ENCODE measurements at places on chromosomes 3 and 15.

- no peak for DNase-seq
Observed at GRCh38 chr15:78421238-78421965, 16.6 kb upstream of the IREB2 start.

GRCh38 chr3:180881065-180881801 is 31.2 kb upstream of the FXR1 start:
- DNase-seq, result no peak

- DNase-seq, result peak; percentile 6
Observed at GRCh38 chr15:31803388-31803884, 226.9 kb upstream of the CHRNA7 start.

GRCh38 chr15:40281057-40281800 is 1.6 kb downstream of the ANKRD63 start:
- DNase-seq, result no peak

DNA sequence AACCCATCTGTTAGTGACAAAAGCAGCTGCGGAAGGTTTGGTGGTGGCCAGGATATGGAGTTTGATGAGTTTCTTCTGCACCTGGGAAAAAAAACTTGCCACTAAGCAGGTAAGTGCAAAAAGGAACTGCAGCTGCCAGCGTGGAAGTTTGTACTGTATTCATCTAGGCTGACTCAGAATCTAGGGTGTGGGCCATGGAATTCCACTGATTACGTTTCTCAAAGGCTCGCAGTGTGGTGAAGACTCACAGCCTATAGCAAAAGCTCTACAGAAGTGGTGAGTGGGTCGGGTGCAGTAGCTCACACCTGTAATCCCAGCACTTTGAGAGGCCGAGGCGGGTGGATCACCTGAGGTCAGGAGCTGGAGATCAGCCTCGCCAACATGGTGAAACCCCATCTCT is 334.6 kb upstream of the GRM7 start:
- DNase-seq, result no peak

DNA sequence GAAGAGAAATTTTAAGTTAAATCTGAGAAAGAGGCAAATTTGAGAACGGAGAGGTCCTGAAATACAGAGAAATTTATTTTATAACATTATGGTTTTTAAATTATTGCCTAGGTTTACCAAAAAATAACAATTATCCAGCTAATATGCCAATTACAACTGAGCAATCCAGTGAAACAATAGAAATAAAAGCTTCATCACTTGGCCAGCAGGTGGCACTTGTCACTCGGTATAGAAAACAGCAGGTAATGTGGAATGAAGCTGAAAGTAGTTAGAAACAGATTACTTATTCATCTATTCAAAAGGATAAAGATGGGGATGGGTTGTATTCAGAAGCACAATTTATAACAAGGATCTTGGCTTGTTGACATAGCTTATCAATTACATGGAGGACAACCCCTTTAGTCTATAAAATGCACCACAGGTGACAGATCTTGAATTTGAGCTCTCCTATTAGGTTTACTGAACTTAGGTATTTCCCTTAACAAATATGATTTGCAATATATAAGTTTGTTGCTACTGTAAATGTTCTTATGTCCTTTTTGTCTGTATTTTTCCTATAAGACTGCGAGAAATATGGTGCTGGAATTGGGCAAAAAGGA is 70.1 kb upstream of the GUCA1C start:
- peak; percentile 41 for DNase-seq

- no peak for DNase-seq
Observed at GRCh38 chr3:42855219-42855546, 20.5 kb downstream of the CYP8B1 start.

DNA sequence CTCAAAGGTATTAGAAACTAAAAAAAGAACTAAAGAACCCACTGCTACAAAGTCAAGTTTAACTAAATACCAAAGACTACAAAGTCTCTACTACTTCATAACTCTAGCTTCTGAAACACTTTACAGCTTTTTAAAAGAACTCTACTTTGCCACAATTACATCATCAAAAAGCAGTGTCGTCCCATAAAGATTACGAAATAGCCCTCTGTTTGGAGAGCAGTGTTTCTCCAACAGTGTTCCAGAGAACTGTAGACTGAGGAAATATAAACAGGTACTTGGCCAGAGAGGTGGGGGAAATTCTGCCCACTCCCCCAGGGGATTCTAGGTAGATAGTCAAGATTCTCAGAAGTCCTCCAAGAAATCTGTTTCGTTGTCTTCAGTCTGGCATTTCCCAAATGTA is 225.6 kb downstream of the PDZRN3 start:
- no peak for DNase-seq

GRCh38 chr15:100696452-100696851 is 94.1 kb downstream of the ASB7 start:
- DNase-seq, result no peak

- no peak for DNase-seq
Observed at GRCh38 chr15:33874156-33874555, 94.1 kb upstream of the CHRM5 start.

GRCh38 chr3:128992926-128993460 is 883 bp downstream of the CFAP92 start:
- no peak for DNase-seq

- DNase-seq, result no peak
Observed at GRCh38 chr3:119826711-119827608, 45.1 kb downstream of the NR1I2 start.

DNA sequence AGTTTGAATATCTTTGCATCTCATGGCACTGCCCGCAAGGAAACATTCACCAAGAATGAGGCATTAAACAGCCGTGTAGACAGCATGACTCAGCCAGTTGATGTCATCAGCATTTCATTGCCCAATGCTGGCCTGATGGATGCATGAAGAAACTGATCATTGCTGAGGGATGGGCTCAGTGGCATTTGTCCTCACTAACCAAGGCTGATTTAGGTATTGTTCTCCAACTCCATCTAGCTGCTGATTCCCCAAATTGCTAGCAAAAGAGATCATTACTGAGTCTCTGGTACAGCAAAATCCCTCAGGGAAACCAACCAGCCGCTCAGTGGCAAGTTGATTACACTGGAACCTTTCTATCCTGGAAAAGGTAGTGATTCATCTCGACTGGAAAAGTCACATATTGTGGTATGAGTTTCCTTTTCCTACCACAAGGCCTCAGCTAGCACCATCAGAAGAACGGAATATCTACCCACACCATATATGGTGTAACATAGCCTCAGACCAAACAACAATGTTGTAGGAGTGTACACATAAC is 186.5 kb upstream of the GAP43 start:
- no peak for DNase-seq

DNA sequence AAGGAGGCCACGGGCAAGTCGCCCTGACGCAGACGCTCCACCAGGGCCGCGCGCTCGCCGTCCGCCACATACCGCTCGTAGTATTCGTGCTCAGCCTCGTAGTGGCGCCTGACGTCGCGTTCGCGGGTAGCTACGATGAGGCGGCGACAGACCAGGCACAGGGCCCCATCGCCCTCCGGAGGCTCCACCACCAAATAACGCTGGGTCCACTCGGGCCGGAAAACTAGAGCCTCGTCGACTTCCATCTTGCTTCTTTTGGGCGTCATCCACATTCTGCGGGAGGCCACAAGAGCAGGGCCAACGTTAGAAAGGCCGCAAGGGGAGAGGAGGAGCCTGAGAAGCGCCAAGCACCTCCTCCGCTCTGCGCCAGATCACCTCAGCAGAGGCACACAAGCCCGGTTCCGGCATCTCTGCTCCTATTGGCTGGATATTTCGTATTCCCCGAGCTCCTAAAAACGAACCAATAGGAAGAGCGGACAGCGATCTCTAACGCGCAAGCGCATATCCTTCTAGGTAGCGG is at the start of gene EPM2AIP1:
Gene EPM2AIP1 (minus strand): TSS at position 326 of the 520 bp plus-strand sequence. CDS start 54 bp downstream, at position 272.
- DNase-seq, result no peak

GRCh38 chr3:127158614-127159229 is 34.2 kb upstream of the PRR23E start:
- DNase-seq, result no peak

GRCh38 chr15:45630917-45631691 is 3.7 kb upstream of the SQOR start:
- no peak for DNase-seq

DNA sequence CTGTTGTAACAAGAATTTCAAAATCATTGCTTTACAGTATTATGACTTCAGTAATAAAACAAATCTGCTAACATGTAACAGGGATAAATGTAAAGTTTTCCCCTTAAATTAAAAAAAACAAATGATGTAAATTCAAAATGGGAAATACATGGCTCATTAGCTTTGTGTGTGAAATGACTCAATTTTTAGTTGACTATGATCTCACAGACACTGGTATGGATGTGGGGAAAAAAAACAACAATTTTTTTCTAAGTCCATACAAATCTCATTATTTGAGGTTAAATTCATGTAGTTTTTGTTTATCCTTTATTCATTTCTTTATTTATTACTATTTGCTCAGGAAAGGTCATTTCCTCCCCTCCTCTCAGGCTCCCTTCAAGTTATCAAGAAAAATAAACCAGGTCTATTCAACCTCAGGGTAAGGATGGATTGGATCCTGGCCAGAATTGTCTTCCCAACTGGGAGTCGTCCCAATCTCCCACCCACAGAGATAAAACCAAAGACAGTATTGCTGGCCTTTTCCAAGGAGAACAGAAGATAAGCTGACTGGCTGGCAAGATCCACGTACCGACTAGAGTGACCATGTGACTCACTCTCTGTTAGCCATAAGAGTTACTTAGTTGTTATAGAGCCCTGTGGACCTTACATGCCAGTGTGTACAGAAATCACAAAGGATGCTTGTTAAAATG is 373.3 kb downstream of the GAP43 start:
- no peak for DNase-seq

- DNase-seq, result no peak
Observed at GRCh38 chr3:119125742-119126504, 20.0 kb upstream of the TEX55 start.

GRCh38 chr3:183984127-183984740 is 33.5 kb downstream of the ABCC5 start:
- no peak for DNase-seq

GRCh38 chr3:31013843-31014242 is 119.4 kb upstream of the GADL1 start:
- DNase-seq, result no peak

DNA sequence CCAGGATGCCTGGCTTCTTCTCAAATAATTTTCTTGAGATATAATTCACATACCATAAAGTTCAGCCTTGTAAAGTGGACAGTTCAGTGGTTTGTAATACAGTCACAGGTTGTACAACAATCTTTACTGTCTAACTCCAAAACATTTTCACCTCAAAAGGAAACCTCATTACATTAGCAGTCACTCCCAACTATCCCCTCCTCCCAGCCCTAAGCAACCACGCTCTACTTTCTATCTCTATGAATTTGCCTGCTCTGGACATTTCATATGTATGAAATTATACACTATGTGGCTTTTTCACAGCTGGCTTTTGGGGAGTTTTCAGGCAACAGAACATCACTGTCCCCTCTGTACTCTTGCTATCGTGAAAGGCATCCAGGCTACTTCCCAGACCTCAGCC is 17.5 kb downstream of the TGM5 start:
- no peak for DNase-seq

GRCh38 chr15:86854176-86854575 is 774.5 kb downstream of the AGBL1 start:
- no peak for DNase-seq

GRCh38 chr15:65183865-65184159 is 1.3 kb downstream of the CLPX start:
- DNase-seq, result no peak

DNA sequence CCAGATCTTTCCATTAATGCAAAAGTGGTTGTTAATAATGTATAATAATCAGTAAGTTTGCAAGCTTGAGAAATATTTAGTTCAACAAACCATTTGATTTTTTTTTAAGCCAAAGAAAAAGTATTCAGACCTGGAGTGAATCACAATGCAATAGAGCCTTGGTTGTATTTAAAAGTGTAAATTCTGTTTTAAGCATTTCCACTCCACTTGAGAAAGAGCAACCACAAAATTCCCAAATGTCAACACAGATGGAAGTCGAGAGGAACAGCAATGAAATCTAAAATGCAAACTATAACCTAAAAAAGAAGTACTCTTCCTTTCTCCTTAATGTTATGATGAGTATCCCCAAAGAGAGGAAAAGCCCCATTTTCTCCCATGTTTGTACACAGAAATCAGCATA is 20.2 kb downstream of the GBE1 start:
- no peak for DNase-seq

GRCh38 chr15:98966091-98966787 is 41.4 kb downstream of the PGPEP1L start:
- no peak for DNase-seq

DNA sequence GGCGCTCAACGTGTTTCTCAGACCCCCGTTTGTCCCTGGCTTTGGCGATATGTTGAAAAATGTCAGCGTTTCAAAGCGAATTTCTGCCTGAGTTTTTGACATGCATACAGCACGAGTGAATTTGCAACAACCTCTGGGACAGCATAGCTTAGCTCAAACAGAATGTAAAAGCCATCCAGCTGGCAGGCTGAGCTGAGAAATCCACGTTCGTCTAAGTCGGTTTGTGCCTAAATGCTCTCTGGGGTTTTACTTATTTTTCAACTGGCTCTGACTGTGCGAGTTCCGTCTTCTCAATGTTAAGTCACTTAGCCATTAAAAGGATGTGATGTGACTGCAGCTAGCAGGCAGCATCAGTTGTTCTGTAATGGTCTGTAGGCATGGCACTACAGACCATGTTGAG is 243.5 kb upstream of the SLCO3A1 start:
- DNase-seq, result no peak

- no peak for DNase-seq
Observed at GRCh38 chr15:65917407-65917756, 48.1 kb downstream of the RAB11A start.

GRCh38 chr15:57485869-57486268 is 105.8 kb upstream of the MYZAP start:
- DNase-seq, result no peak

DNA sequence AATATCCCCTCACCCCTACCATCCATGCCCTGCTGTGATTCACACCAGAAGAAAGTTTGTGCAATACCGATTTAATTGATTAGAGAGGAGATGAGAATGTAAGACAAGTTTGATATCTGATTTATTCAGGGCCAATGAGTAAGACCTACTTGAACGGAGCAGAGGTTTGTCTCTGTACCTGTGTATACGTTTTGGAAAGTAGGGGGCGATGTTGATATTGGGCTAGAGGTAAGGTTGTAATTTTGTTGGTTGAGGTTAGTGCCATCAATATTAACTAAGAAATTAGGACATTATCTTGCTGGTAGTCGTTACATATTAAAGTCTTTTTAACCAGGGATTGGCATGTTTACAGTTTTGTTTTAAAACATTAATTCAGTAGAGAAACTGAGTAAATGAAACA is 20.5 kb downstream of the EAF2 start:
- DNase-seq, result no peak

DNA sequence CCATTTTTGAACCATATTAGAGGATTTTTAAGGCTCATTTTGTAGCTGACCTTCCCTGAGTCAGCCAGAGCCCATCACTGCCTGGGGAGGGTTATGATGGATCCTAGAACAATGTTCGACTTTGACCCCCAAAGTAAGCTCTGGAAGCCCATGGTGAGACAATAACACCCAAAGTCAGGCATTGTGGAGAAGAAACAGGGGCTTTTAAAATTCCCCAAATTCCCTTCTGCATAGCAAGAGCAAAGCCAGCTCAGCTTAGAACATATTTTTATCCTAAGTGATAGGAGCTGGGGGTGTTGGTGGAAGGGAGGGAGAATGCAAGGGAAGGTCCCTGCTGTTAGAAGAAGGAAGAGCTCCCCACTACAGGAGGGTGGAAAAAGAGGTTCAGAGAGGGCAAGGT is 4.0 kb downstream of the ITGA11 start:
- DNase-seq, result no peak
